ENCODE measurements at places on chromosomes 3 and 15. TPM values are rescaled to one million over a fixed set of nuclear protein-coding genes. Genes with fewer than 3 reads are reported as not detected.

CKMT1B gene
- 23.2 TPM for polyA plus RNA-seq

GASK1A gene
- polyA plus RNA-seq, result 1.6 TPM

LIPC gene
- polyA plus RNA-seq, result not detected

CNTN3 gene
- 24.0 TPM for polyA plus RNA-seq

RPUSD3 gene
- polyA plus RNA-seq, result 35.2 TPM

MPI gene
- polyA plus RNA-seq, result 80.3 TPM

WWTR1 gene
- 0.60 TPM for polyA plus RNA-seq

NANOGP8 gene
- not detected for polyA plus RNA-seq

PAK2 gene
- 40.3 TPM for polyA plus RNA-seq

ABI3BP gene
- 0.10 TPM for polyA plus RNA-seq

STRA6 gene
- polyA plus RNA-seq, result 11.9 TPM

GTPBP8 gene
- polyA plus RNA-seq, result 32.3 TPM

ZNF501 gene
- 5.6 TPM for polyA plus RNA-seq

PLA2G4E gene
- polyA plus RNA-seq, result not detected

TMEM108 gene
- polyA plus RNA-seq, result 2.9 TPM

AKAP13 gene
- 9.1 TPM for polyA plus RNA-seq

CIB1 gene
- polyA plus RNA-seq, result 9.4 TPM

FAM43A gene
- 0.59 TPM for polyA plus RNA-seq

CHRNA3 gene
- polyA plus RNA-seq, result 2.4 TPM

AGTR1 gene
- polyA plus RNA-seq, result 1.3 TPM

THPO gene
- 0.59 TPM for polyA plus RNA-seq

SLC22A14 gene
- polyA plus RNA-seq, result 0.16 TPM

SOX2 gene
- polyA plus RNA-seq, result 7.2 TPM

POTEB3 gene
- not detected for polyA plus RNA-seq

STOML1 gene
- polyA plus RNA-seq, result 49.5 TPM

GRAMD1C gene
- polyA plus RNA-seq, result 31.0 TPM

IL12A gene
- not detected for polyA plus RNA-seq

SLC28A1 gene
- not detected for polyA plus RNA-seq

TLR9 gene
- not detected for polyA plus RNA-seq

DLEC1 gene
- 0.25 TPM for polyA plus RNA-seq

KBTBD13 gene
- not detected for polyA plus RNA-seq

CADM2 gene
- polyA plus RNA-seq, result 4.2 TPM

APOD gene
- polyA plus RNA-seq, result not detected

CERS3 gene
- polyA plus RNA-seq, result 0.27 TPM

RPP14 gene
- polyA plus RNA-seq, result 13.0 TPM

CACNA2D2 gene
- polyA plus RNA-seq, result 7.8 TPM

MAP1A gene
- 3.4 TPM for polyA plus RNA-seq

PAK6 gene
- polyA plus RNA-seq, result 32.4 TPM

ITIH1 gene
- polyA plus RNA-seq, result not detected

TICRR gene
- polyA plus RNA-seq, result 0.36 TPM

NIPA2 gene
- polyA plus RNA-seq, result 51.3 TPM

LCTL gene
- not detected for polyA plus RNA-seq

GOLGA6L4 gene
- polyA plus RNA-seq, result 8.4 TPM

CASR gene
- polyA plus RNA-seq, result not detected

PPP2R3A gene
- polyA plus RNA-seq, result 16.9 TPM

GOLGA6B gene
- polyA plus RNA-seq, result not detected

SPATA12 gene
- polyA plus RNA-seq, result not detected

HIGD2B gene
- polyA plus RNA-seq, result not detected

IREB2 gene
- 45.8 TPM for polyA plus RNA-seq

NUDT16 gene
- polyA plus RNA-seq, result 6.1 TPM

SLC24A1 gene
- polyA plus RNA-seq, result 0.20 TPM

KPNA1 gene
- 35.8 TPM for polyA plus RNA-seq

FBXW12 gene
- not detected for polyA plus RNA-seq

FSTL1 gene
- polyA plus RNA-seq, result 12.3 TPM

MKRN2OS gene
- polyA plus RNA-seq, result 0.36 TPM

XYLB gene
- polyA plus RNA-seq, result 0.50 TPM
